Activated T-helper 1 cell treated with Interleukin-2 at 50 U/mL for 16 hours (primary cell): ENCODE measurements at places on chromosomes 5 and 9.

GRCh38 chr5:155087036-155087435 is 73.5 kb downstream of the KIF4B start:
- DNase-seq, result no peak

DNA sequence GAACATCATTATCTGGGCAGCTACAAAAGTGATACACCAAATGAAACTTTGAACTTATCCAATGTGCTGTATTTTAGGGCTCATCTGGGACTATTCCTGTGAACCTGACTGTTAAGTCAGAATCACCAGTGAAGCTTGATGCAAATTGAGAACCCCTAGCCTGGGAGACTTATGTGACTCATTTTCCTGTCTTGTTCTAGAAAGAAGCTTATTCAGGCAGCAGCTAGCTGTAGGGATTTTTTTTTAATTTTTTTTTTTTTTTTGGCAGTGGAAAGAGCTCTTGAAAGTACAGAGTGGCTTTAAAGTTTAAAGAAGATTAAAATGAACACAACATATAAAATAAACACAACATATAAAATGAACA is 81.1 kb upstream of the TNFAIP8 start:
- DNase-seq, result no peak

DNA sequence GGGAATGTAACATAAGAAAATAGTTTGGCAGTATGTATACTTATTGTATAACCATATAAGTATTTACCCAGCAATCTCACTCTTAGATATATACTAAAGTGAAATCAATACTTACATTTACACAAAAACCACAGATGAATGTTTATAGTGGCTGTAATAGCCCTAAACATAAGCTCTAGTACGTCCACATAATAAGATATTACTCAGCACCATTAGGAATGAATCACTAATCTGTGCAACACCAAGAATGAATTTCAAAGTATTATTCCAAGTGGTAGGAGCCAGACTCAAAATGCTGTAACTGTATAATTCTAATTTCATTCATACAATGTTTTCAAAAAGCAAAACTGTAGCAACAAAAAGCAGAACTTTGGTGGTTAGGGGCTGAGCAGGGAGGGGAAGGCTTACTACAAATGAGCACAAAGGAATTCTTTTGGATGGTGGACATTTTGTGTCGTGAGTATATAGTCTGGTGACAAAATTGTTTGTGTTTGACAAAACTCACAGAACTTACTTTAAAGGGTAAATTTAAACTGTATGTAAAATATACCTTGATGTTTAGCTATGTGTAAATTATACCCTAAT is 11.9 kb upstream of the C5orf46 start:
- no peak for DNase-seq

DNA sequence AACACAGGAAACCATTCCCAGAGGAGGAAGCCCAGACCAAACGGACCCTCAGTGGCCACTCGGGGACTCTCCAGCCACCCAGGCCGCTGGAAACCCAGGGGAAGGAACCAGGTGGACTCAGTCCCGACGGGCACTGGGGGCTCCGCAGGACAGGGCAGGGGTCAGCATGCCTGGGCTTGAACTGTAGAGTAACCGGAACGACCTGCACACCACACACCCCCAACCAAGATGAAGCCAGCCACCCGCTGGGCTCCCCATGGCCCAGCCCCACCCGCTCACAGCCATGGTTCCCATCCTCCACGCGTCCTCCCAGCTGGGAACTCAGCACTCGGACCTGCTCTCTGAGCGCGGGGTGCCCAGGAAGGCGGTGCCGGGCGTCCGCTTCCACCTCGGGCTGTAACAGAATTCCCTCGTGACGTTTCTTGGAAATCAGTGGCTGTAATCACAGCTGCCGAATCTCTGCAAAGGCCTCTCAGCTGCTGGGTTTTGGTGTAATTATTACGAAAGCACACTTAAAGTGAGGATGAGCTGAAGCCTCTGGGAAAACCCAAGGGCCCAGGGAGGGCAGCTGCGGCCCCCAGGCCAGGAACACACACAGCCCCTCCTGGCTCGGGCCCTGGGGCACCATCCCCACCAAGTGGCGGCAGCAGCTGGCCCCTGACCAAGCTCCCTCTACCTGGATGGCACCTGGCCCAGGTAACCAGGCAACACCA is 13.8 kb downstream of the NACC2 start:
- no peak for DNase-seq

- no peak for DNase-seq
Measured at GRCh38 chr5:168578538-168579487, at the start of gene PANK3. Gene PANK3 (minus strand): TSS chr5:168579368. CDS start chr5:168579283, 85 bp downstream.

GRCh38 chr5:77869116-77869798 is 93.1 kb upstream of the TBCA start:
- DNase-seq, result no peak

- DNase-seq, result no peak
Measured at GRCh38 chr9:113569472-113570060, 106.0 kb downstream of the RGS3 start.

DNA sequence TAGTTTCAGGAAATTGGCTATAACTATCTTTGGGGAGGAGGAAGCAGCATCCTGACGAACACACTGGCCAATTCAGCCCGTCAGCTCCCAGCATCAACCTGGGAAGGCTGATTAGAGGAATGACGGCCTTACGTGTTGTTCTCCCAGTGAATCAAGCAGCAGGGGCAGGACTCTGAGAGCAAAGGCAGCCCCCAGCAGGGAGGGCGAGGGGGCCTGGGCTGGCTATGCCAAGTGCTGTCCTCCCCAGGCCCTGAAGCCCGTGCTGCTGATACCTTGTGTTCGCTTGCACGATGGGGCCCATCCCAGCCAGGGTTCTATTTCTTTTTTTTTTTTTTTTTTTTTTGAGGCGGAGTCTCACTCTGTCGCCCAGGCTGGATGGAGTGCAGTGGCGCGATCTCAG is 254.1 kb downstream of the FSTL4 start:
- no peak for DNase-seq

- no peak for DNase-seq
Measured at GRCh38 chr5:66322786-66323528, 178.9 kb downstream of the SREK1 start.

- DNase-seq, result no peak
Measured at GRCh38 chr5:169848792-169849191, 131.5 kb downstream of the INSYN2B start.

- DNase-seq, result no peak
Measured at GRCh38 chr5:172082180-172082579, 75.7 kb upstream of the FBXW11 start.

DNA sequence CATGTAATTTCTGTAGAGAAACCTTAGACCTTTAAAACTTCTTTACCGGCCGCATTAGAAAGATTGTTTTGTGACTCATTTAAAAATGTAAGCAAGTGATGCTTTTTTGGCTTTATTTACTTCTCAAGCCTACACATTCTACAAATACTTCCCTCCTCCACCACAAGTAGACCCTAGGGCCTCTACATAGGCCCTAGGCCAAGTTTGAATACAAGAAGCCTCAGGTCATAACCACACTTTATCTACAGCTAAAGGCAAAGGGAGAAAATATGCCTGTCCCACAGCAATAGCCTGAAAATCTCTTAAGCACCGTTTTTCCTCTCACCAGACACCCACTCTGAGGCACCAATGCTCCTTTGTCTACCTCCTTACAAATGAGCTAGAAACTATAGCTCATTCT is 53.9 kb downstream of the CSNK1A1 start:
- no peak for DNase-seq

DNA sequence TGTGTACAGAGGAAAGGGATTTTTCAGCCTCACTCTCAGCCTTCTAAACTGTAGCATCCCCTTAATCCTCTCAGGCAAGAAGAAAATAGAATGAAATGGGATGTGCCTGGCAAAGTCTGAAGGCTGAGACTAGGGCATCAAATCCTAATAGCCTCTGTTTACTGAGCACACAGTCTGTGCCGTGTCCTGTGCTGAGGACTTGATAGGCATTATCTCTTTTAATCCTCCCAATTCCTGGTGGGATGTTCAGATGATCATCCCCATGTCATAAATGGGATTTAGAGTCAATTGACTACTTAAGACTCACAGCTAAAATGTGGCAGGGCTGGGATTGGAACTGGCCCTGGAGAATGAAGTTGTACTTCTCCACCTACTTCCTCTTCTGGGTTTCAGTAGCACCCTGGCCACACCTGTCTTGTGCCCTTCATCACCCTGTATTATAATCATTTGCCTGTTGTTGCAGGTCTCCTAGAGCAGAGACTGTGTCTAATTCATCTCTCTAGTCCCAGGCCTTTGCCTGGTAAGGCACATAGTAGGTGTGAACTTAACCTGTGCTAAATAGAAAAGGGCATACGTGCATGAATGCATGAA is 81.0 kb downstream of the WWC1 start:
- DNase-seq, result no peak

- no peak for DNase-seq
Measured at GRCh38 chr9:115306865-115307264, 188.9 kb upstream of the TNC start.

- no peak for DNase-seq
Measured at GRCh38 chr5:158180407-158180806, 321.5 kb upstream of the CLINT1 start.

GRCh38 chr5:87307796-87308423 is 40.2 kb downstream of the RASA1 start:
- DNase-seq, result no peak

DNA sequence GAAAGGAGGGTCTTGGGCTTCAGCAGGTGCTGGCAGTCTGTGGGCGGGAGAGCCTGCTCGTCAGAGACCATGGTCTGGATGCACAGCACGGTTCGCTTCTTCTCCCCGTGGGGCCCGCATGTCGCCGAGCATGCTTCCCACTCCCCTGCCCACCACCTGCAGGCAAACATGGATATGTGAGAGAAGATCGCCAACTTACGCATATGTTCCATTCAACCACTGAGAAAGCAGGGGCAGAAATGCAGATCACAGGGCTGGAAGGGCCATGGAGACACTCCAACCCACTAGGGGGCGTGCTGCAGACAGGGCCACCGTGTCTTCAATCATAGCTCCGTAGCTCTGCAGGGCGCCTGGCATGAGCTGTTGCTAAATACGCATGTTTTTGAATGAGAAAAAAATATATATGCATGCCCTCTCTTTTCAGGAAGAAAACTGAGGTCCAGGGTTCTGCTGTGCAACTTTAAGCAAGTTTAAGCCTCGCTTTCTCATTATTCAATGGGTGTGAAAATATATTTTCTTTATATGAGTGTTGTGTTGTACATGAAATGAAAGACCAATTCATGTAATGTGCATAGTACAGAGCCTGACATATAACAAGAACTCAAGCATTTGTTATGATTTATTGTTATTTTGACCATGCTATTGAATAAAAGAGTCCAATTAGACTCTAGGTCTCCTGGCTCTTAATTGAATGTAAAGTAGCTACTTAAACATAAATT is 148.0 kb downstream of the TARS1 start:
- no peak for DNase-seq

GRCh38 chr9:106925392-106925791 is 62.4 kb downstream of the ZNF462 start:
- DNase-seq, result no peak

DNA sequence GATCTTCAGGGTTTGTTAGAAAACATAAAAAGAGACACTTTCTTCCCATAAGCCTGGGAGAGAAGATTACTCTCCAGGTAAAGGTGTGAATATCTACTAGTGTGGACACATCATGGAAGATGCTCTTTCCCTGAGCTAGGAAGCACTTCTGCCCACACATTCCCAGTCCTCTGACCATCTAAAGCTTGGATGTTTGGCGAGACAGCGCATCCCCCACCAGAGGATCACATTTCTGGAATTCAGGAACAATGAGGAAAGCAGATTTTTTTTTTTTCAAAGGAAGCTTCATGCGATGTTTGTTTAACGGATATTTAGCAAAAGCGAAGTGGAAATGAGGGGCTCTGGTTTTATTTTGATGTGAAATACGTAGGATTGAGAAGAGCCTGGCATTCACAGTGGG is 6.2 kb downstream of the SVEP1 start:
- no peak for DNase-seq

- DNase-seq, result no peak
Measured at GRCh38 chr9:71826279-71826678, 58.0 kb upstream of the CEMIP2 start.

- DNase-seq, result no peak
Measured at GRCh38 chr9:116081435-116082115, 72.0 kb upstream of the PAPPA start.
